ENCODE measurements at places on chromosomes 6 and 20.

- DNase-seq = no peak
Observed at GRCh38 chr6:152233547-152234320, 403.4 kb downstream of the SYNE1 start.

GRCh38 chr6:37684801-37685200, 12.9 kb downstream of the MDGA1 start:
- no peak for DNase-seq

- no peak for DNase-seq
Observed at GRCh38 chr6:43627008-43627825, 1.8 kb downstream of the GTPBP2 start.

DNA sequence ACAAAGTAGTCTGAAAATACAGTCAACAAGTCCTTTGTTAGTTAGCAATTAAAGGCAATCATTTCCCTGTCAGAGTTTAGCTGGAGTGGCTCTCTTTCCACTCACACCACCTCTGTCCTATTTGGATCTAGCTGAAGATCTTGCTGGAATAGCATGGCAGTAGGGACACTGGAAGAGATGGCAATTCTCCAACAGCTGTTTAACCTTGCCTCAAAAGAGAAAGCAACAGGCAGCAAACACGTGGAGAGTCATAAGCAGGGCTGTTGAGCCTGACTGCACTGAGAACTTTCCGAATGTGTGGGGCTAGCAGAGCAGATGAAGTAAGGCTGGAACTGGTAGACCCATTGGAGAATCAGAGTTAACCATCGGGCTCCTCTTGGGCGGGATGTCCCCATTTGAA, 38.0 kb upstream of the PRSS35 start:
- no peak for DNase-seq

GRCh38 chr6:138403324-138403800, 661 bp upstream of the HEBP2 start:
- peak; percentile 5 for DNase-seq

GRCh38 chr20:33291416-33291815, 8.4 kb downstream of the BPIFB1 start:
- no peak for DNase-seq

DNA sequence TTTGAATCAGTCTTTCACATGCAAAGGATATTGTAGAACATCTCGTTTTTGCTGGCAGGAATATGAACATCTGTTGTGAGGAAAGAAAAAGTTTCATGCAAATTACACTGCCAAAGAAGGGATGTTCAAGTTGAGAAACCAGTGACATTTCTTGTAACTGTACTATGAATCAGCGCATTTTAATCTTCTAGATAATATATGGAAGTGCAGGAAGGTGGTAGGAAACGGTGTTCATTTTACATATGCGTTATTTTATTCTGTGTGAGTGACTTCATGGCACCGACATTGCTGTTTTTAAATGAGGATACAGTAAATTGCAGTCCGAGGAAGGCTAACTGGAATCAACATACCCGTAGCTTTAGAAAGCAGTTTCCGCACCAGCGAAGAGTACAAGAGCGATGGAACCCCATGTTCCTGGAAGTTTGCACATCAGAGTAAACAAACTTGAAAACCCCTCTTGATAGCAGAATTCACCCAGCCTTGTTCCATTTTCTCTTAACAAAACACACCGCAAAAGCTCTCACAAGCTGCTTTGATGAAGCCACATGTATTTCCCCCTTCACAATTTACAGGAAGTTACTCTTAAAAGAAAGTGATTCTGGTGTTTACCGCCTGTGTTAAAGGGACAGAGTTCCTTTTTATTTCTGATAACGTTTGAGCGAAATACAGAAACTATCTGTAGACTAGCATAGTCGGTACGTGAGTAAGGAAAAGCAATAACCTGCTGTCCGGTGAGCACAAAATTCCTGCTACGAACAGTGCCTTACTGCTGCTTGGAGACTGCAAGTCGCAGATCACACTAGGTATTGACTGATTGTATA, 11.5 kb downstream of the PRDM1 start:
- DNase-seq = peak; percentile 45

GRCh38 chr6:117495869-117496268, 13.4 kb downstream of the DCBLD1 start:
- DNase-seq = no peak

GRCh38 chr6:39948199-39948791, 14.0 kb upstream of the MOCS1 start:
- no peak for DNase-seq
